ENCODE measurements at places on chromosomes 3 and 15.

- no peak for DNase-seq
Measured at GRCh38 chr15:93997071-93997658, 234.2 kb upstream of the MCTP2 start.

GRCh38 chr15:25882466-25882865 is 19.3 kb upstream of the ATP10A start:
- DNase-seq: no peak

DNA sequence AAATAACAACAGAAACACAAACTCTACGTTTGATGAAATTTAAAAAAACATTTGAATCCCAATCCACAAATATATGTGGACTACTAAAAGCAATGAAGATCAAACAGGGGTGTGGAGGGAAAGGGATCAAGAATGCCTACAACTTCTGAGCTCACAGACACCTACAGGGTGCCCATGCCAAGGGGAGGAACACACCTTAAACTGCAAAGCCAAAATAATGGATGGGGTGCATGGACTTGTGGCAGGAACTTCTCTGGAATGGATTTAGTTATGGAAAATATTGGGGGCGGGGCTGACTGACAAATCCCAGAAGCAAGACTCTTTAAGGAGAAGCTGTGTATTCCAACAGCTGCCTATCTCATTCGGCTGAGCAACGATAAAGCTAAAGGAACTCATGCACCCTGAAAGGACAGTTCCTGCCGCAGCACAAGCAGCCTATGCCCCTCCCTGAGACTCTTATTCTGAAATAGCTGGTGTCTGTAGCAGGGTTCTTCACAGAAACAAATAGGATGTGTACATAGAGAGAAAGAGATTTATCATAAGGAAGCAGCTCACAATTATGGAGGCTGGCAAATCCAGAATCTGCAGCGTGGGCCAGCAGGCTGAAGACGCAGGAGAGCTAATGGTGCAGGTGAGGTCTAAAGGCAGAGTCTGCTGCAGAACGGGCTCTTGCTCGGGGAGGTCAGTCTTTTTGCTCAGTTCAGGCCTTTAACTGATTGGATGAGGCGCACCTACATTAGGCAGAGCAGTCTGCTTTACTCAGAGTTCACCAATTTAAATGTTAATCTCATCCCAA is 24.5 kb upstream of the PLA2G4D start:
- DNase-seq: peak; percentile 24

- no peak for DNase-seq
Measured at GRCh38 chr15:99703603-99704443, 29.4 kb downstream of the LYSMD4 start.

DNA sequence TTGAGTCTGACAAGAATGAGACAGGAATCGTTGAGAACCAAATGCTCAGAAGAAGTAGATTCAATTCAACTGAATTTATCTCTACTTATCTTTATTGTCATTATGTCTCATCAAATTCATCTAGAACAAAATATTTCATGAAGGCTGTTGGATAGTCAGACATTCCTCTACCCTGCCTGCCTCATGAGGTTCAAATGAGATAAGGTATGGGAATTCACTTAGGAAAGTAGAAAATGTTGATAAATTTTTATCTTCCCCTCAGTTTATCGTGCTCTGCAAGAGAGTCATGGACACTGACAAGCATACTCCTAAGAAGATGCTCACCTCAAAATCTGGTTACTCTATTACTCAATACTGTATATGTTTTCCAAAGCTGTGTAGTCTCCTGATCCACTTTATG is 149.7 kb upstream of the CDIN1 start:
- DNase-seq: no peak

DNA sequence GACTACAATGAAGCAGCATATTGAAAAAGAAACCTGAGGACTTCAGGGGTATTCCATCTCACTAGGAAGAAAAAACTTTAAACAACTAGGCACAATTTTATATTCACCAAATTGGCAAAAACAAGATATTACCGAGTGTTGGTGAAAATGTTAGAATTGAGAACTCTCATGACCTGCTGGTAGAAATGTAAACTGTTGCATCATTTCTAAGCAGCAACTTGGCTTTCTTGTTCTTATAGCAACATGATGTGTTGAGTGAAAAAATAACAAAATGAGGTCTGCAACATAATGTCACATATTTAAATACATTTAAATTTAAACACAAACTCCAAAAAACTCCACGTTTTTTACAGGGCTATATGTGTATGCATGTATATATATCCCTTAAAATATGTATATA is 59.0 kb upstream of the SPPL2A start:
- DNase-seq: no peak

DNA sequence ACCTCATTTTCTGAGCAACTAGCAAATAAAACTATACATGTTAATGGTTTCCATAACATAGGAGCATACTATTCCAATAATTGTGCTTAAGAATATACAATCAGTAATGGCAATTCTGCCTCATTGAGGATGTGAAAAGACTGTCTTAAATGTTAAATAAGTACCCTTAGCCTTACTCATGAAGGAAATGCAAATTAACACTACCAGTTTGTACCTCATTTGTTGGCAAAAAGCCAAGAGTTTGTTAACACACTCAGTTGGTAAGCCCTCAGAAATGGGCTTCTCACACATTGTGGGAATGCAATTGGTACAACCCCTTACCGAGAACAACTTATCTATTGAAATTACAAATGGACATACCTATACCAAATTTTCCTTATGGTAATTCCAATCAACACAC is 9.2 kb upstream of the STT3B start:
- no peak for DNase-seq
